ENCODE measurements at places on chromosomes 4 and X.
A peak's percentile ranks its signal among the peaks of the same experiment; 100 is the strongest.

- peak; percentile 5 for DNase-seq
Measured at GRCh38 chr4:106869551-106869950, 166.6 kb downstream of the DKK2 start.

DNA sequence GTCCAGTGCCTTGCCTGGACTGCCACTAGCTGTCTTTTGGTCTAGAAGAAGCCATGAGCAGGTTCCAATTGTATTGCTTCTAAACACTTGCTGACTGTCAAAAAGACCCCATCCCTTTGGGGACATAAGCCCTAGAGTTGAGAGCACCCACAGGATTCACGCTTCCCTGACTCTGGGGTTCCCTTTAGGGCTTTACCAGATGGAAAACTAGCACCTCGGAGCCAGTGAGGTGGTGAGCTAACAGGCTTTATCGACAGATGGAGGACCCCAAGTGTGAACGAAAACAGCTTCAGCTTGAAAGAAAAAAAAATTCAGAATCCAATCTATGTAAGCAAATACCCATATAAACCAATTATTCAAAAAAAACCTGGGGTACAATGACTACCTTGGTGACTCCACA, 90.8 kb downstream of the NAA11 start:
- no peak for DNase-seq

- peak; percentile 29 for DNase-seq
Measured at GRCh38 chr4:41102414-41103092, 111.8 kb downstream of the APBB2 start.

GRCh38 chrX:17187136-17187756, 187.8 kb upstream of the NHS start:
- peak; percentile 36 for DNase-seq

GRCh38 chr4:148868191-148868590, 426.0 kb upstream of the NR3C2 start:
- peak; percentile 40 for DNase-seq

- DNase-seq, result no peak
Measured at GRCh38 chrX:38086451-38087215, 80.3 kb downstream of the SYTL5 start.
